NCI-H1105 treated with DMSO at 0.1 percent for 48 hours (cell line): ENCODE measurements at places on chromosomes 16 and 17.

DNA sequence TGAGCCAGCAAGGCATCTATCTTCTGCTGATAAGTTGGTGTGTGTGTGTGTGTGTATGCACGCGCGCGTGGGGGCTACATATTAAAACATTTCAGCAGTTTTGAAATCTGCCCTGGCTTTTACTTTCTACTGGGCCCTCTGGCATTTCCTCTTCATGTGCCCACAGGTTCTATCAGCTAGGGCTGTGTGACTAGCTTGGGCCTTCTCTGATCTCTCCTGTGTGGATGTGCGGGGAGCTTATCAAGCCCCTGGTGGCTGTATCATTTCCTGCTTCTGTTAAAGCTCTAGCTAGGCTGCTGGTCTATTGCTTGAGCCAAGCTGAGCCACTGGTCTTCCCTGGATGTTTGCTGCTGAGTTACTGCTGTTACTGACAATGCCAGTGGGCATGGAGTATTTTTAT, 132.5 kb downstream of the AATF start:
- DNase-seq, result no peak

- no peak for DNase-seq
These were observed 1.0 kb downstream of the CX3CL1 start for GRCh38 chr16:57373117-57373947.

- no peak for DNase-seq
These were observed 99.6 kb downstream of the SPACA3 start for GRCh38 chr17:33091271-33091670.

- no peak for DNase-seq
These were observed 2.4 kb upstream of the CISD3 start for GRCh38 chr17:38727736-38728135.

DNA sequence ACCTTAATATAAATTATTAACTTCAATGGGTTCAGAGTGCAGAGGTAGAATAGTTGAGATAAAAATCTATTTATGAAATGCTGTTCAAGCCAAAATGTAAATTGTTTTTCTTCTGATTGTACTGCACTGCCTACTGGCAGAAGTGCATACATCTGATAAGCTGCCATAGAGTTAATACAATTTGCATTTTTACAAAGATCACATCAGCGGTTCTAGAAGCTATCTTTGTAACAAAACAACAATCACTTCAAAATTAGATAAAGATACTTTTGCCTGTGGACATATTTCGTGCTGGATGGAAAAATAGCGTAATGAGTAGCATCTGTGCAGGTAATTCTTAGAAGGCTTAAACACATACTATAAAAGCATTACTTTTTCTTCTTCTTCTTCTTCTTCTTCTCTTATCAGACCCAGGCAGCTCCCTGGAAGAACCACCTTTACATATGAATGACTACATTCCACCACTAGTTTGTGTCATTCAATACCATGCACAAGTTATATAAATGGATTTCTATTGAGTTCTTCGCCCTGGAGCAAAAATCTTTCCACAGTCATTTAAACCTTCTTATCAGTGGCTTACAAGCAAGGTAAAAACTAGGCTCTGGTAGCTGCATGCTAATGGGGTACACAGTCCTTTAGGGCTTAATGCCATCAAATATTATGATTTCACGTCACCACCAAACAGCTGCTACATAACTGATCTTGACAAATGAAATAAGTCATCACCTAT, 47.0 kb downstream of the SYNRG start:
- no peak for DNase-seq

- DNase-seq, result no peak
These were observed 230.4 kb downstream of the C16orf78 start for GRCh38 chr16:49603956-49604355.

GRCh38 chr16:87661561-87661960, 59.3 kb downstream of the JPH3 start:
- no peak for DNase-seq

GRCh38 chr16:27221576-27222248, 18.4 kb downstream of the KDM8 start:
- DNase-seq, result no peak

GRCh38 chr16:53111078-53111791, 56.4 kb downstream of the CHD9 start:
- DNase-seq, result no peak

GRCh38 chr16:67543582-67543981, 15.0 kb downstream of the RIPOR1 start:
- DNase-seq, result no peak

DNA sequence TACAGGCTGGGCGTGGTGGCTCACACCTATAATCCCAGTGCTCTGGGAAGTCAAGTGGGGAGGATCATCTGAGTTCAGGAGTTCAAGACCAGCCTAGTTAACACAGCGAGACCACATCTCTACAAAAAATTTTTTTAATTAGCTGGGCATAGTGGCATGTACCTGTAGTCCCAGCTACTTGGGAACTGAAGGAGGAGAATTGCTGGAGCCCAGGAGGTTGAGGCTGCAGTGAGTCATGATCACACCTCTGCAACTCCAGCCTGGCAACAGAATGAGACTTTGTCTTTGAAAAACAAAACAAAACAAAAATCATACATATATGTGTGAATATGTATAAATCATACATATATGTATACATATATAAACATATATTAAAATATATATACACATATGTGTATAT, 54.1 kb upstream of the MARCHF10 start:
- DNase-seq, result no peak

- no peak for DNase-seq
These were observed 3.5 kb downstream of the FMNL1 start for GRCh38 chr17:45225051-45225700.

DNA sequence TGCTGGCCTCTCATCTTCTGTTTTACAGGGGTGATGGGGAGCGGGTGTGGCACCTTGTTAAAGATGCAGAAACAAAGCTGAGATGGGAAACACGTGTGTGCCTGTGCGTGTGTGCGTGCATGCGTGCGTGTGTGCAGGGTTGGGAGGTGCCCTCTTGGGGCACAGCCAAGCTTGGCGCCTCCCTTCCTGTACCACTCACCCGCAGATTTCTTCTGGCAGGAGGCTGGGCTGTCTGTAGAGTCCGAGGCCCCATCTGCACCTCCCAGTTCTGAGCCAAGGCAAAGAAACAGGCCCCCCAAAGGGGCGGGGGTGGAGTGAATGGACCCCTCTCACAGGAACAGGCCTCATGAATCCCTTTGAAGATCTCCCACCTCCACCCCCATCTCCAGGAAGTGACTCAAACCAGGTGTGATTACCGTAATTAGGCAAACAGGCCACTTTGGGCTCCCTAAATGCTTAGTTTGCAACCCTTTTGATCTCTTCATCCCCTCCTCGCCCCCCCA, 20.9 kb downstream of the TNS4 start:
- DNase-seq, result no peak

- DNase-seq, result no peak
These were observed 26.6 kb upstream of the OR1F1 start for GRCh38 chr16:3161235-3162018.

GRCh38 chr17:57636985-57637665, 108.0 kb downstream of the CCDC182 start:
- DNase-seq, result no peak

DNA sequence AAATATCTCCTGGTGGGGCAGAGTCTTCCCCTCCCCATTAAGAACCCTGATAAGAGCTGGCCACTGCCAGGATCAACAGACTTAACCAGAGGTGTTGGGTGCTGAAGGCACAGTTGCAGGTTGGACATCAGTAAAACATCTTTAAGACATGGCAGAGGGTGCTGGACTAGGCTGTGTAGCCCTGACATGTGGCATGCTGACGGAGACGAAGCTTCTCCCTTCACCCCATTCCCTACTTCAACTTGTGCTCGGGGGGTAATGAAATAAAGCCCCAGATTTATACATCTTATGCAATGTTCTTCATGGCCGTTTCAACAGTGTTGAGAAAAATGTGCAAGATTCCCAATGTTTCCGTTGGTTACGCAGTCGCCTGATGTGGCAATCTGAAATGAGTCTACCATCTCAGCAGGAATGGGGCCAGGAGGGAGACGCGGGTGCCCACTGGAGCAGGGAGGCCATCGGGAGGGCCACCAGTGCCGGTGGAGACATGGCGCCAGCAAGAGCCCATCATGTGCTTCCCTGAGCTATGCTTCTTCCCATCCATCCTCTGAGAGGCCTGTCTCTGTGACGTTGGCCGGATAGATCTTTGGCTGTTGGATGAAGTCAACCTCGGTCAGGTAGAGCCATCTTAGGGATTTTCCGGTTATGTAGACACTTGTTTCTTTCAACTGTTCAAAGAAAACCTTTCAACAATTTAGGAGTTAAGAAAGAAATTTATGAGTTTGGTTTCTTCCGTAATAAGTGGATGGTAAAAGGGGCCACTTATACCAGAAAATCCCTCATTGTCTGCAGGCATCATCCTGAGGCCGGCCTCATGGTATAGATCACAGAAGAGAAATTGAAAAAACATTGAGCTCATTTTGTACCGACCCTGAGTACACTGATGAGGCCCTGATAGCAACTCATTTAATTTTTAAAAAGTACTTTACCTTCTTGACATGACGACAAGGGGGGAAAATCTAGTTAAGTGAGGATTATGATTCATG, 6.4 kb downstream of the IRF8 start:
- no peak for DNase-seq

DNA sequence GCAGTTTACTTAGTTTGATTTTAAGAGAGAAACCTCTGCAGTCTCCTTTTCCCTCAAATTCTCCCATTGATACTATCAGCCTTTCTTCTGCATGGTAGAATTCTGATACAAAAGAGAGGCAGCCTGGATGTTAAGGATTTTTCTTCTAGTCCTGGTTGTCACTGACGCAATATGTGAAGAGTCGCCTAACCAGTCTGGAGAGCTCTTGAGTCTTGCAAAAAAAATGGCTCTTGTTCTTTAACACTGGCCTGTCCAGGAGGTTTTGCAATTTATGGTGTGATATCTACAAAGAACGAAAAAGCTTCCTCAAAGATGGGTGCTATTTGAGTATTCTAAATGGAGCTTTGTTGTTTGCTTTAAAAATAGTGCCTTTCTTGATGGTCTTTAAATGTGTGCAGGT, 28.9 kb downstream of the COX10 start:
- no peak for DNase-seq

DNA sequence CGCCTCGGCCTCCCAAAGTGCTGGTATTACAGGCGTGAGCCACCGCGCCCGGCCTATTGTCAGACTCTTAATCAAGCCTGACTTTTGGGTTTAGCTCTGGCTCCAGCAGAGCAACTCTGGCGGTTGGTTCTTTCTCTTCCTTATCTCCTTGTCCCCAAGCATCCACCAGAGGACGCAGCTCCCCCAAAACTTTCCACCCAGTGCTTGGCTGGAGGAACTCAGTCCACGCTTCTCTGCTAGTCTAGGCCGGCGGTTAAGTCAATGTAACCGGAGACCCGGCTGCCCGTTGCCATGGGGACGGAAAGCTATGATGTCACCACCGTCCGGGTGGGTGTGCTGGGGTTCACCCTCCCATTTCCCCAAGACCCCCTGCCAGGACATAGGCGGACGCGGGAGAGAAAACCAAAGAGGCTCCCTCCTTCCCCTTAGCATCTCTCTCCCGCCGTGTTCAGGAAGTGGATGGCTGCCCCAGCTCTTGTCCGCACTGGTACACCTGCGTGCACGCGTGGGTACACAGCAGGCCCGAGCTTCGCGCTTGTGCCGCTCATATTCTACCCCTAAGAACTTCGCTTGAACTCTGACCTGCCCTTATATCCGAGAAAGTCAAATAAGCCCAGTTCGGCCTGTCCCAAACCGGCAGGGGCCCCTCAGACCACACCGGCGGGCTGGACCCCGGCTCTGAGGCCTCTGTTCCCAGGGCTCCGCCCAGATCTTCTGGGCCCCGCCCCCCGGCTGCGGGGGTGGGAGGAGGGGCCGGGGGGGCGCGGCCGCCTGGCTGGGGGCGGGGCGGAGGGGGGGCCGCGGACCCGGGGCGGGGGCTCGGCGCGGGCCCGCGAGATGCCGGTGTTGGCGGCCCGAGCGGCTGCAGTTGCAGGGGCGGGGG, at the start of gene RND2:
RND2 (plus strand) TSS at position 825 of the 883 bp plus-strand sequence. CDS start 117 bp downstream, outside the sequence.
- DNase-seq, result peak; percentile 85

DNA sequence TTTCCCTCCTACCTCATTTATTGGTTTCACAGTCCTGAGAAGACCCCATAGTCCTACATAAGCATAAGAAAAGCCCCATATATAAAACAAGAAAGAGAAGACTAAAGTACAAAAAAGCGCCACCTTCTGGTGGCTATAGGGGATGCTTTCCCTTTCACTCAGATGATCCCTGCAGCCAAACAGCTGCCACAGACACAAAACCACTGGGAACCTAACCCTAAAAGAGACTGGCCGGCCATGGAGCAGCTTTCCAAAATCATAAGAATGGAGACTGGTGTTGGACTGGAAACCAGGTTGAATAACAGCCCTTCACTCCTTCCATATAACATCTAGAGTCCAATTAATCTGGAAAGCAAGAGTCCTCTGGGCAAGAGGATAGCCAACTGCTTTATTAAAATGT, 11.4 kb downstream of the DYNC1LI2 start:
- DNase-seq, result peak; percentile 10

DNA sequence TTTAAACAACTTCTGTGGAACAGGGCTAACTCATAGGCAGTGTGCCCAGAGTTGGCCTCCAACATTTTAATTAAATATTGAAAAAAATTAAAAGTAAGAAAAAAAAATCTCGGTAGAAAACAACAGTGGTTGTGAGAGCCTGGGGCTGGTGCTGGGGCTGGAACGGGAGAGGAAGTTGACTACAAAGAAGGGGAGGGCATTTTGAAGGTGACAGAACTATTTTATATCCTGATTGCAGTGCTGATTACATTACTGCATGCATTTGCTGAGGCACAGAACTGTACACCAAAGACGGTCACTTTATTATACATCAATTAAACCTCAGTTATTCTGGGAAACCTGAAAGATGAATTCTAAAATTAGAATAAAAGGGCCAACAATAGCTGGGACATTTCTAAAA, 142.5 kb downstream of the PARN start:
- DNase-seq, result no peak

DNA sequence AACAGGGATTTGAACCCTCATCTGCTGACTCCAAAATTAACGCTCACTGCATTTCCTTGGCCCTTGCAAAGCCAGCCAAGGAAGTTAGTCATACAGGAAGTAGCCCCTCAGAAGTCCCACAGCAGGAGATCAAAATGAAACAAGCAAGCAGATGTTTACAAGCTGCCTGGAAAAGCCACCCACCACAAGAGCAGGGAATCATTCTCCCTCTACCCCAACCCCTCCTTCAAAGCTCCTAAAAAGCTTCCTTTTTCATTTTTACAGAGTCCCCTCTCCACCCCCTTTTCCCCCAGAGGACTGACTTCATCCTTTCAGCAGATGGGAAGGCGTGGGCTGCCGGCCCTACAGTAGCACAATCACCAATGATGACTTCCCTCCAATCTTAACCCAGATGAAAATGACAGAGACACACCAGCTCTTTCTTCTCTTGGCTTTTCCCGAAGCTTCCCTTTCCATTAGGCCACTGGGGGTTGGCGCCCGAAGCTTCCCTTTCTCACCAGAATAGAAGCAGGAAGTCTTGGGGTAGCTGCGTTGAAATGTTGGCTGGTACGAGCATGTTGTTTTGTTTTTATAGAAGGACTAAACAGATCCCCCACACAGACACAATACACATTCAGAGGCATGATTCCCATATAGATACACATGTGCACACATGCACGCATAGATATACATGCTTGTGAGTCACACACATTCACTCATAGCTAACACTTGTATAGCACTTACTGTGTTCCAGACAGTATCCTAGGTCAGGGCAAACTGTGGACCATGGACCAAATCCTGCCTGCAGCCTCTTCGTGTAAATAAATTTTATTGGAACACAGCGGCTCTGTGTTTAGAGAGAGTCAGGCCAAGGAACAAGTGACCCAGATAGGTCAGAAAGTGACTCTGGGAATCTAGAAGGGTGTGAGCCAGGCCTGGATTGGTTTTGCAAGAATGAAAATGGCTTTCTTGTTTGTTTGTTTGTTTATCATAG, 17.4 kb downstream of the ITPRIPL2 start:
- no peak for DNase-seq
